ENCODE measurements at places on chromosomes 1 and 21. TPM values are rescaled to one million over a fixed set of nuclear protein-coding genes. Genes with fewer than 3 reads are reported as not detected.

GRCh38 chr1:156052862-156053767 lies 483 bp downstream of the UBQLN4 start:
- DNase-seq = no peak

DNA sequence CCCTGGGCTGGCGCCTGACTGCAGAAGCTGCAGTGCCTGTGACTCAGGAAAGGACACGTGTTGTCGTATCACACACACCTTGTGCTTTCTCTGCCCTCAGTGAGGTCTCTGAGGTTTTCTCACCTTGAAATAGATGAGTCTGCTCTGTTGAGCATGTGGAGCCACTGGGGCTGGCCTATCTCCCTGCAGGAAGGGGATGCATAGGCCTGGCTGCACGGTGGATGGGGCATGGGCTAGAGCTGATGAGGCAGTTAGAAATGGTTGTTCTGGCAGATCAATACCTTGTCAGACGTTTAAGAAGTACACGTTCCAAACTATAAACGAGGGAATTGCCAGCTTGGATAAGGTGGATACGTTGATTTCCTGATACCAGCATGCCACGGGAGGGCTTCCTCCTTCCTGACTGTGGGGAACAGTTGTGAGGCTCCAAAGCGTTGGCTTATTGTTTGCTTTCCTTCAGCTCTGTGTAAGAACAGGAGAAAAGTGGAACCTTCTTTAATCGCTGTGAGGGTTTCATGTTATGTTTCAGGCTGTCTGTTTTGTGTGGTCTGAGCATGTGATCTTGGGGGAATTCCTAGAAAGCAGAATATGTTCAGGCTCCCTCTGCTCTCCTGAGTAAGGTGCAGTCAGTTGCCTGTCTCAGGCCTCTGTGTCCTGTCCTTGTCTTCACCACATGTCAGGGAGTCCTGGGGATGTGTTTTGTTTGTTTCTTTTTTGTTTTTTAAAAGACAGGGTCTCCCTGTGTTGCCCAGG lies 44.8 kb downstream of the PCNT start:
- DNase-seq = no peak

DNA sequence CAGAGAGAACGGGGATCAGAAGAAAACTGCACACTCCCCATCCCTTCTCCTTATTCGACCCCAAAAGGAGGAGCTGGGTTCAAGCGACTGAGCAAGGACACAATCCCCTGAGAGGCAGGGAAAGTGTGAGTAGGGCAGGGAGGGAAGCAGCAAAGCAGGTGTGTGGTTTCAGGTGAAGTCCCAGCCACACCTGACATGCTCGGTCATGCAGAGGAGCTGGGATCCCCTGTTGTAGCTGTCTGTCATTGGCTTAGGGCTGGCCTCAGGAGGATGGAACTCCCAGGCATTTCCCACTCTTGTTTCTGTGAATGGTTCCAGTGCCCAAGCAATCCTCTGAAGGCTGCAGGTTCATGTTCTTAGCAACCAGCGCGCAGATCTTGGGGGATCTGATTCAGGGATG lies 150.7 kb downstream of the DSCAM start:
- no peak for DNase-seq

DNA sequence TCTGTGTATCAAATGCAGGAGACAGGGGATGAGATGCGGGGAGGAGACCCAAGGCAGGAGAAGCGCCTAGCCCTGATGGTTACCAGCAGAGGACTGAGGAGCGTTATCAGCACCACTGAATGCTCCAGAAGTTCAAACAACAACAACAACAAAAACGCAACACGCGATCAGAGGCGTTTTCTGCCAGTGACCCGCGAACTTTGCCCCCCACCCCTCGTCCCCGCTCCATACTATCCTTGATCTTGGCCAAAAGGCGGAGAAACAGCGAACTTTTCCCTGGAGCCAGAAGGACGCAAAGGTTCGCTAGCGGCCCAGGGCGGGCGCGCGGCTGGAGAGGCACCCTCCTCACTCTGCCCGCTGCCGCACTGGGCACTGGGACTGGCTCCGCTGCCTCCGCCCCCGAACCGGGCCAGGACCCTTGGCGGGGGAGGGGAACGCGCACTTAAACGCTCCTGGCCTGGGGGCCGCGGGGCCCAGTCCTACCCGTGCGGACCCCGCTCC lies 699 bp downstream of the ECHDC2 start:
- no peak for DNase-seq

GRCh38 chr21:42939582-42940413 lies 14.4 kb upstream of the ERVH48-1 start:
- DNase-seq = peak; percentile 87

- no peak for DNase-seq
Observed at GRCh38 chr1:76302711-76303339, 228.3 kb downstream of the ST6GALNAC3 start.

DNA sequence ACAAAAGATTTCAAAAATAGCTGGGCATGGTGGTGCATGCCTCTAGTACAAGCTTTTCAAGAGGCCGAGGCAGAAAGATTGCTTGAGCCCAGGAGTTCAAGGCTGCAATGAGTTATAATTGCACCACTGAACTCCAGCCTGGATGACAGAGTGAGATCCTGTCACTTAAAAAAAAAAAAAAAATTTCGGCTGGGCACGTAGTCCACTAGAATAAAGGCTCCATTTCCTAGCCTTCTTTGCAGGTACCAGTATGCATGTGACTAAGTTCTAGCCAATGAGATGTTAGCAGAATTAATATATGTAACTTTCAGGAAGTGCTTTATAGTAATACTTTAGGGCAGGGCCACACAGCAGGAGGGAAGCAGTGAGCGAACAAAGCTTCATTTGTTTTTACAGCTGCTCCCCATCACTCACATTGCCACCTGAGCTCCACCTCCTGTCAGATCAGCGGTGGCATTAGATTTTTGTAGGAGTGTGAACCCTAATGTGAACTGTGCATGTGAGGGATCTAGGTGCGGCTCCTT lies 28.8 kb upstream of the SYDE2 start:
- DNase-seq = no peak

DNA sequence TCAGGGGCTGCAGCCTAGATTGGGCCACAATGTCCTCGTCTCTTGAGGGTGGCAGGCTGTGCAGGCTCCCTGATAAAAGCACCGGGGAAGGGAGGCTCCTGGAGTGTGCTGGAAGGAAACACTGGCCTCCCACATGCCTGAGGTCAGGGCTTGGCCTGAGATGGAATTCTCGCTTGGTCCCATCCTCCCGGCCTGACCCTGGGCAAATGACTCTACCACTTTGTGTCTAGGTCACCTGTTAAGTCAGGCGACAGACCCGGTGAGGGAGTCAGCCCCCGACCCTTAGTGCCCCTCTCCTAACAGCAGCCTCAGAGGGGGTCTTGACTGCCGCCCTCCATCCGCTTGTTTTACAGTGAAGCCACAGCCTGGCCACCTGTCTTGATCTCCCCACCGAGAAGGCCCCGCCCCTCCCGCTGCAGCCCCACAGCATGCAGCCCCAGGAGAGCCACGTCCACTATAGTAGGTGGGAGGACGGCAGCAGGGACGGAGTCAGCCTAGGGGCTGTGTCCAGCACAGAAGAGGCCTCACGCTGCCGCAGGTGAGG lies 2.5 kb downstream of the SMIM1 start:
- no peak for DNase-seq

GRCh38 chr1:65176591-65176990 lies 28.6 kb downstream of the AK4 start:
- no peak for DNase-seq

GRCh38 chr1:26838474-26839338 lies 12.2 kb downstream of the ZDHHC18 start:
- DNase-seq = no peak

DNA sequence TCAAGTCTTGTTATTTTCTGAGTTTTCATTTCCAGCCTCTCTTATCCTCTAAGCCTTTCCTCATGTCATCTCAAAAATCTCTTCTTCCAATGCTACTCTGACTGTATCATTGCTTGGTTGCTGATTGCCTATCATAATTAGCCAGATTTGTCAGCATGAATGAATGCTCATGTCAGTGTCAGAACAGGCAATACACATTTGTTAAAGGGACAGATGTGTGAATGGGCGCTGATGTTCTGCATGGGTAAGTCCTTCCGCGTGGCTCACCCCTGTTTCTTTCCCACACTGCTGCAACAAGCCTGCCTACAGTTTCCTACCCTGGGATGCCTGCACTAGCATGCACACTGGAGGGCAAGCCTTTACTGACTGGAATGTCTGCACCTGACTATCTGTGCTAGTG lies 100.6 kb downstream of the RHOU start:
- DNase-seq = no peak

DNA sequence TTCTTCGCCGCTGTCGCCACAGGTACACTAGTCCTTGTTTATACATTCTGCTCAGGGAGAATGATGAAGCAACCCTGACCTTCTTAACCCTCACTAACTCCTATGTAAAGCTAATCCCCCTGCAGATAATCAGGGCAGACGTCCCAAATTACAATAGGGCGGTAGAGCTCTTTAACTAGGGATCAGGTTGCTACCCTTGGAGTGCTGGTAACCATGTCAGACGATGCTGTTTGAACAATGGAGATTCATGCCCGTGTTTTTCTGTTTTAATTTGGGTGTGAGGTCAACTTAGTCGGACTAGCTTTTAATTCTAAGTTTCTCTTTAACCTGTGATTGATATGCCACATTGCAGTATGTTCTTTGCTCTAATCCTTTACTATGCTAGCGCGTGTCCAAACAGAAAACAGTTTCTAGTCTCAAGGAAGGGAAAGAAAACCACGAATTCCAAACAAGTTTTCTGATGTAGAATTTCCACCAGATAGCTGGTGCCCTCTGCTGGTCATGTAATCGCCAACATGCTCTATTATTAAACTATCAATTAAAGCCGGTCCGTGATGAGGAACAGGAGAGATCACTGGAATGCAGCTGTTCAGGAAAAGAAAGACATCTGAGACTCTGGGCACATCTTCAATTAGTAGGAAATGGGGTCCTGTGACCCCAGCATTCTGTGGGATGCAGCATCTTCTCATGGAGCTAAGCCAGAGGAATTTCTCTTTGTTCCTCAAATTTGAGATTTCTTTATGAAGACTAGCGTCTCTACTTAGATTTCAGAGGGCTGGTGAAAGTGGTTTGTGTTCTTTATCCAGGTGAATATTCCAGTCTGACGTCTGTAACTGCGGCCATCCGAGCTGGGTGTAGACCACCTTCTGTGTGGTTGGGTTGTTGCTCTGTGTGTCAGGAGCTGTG lies 18.3 kb upstream of the VAMP3 start:
- peak; percentile 76 for DNase-seq

GRCh38 chr1:81144240-81144825 lies 656.4 kb upstream of the ADGRL2 start:
- no peak for DNase-seq

- DNase-seq = peak; percentile 32
Observed at GRCh38 chr1:1079408-1080121, 5.5 kb upstream of the RNF223 start.

DNA sequence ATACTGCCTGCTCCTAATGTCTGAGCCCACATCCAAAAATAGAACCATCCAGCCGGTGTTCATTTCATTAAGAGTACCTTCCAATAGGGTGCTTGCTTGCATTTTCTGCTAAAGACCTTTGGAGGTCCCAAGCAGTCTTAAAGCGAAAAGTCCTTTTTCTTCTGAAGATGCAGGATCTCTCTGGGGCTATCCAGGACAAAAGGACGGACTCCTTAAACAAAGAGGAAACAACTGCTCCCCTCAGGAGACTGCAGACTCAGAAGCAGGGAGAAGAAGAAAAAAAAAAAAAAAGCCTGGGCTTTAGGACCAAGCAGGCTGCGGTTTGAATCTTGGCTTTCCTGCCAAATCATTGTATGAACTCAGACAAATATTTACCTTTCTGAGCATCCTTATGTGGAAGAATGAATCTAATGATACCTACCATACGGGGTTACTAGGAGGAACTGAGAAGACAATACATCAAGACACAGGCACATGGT lies 204.0 kb downstream of the PLPP3 start:
- DNase-seq = no peak

DNA sequence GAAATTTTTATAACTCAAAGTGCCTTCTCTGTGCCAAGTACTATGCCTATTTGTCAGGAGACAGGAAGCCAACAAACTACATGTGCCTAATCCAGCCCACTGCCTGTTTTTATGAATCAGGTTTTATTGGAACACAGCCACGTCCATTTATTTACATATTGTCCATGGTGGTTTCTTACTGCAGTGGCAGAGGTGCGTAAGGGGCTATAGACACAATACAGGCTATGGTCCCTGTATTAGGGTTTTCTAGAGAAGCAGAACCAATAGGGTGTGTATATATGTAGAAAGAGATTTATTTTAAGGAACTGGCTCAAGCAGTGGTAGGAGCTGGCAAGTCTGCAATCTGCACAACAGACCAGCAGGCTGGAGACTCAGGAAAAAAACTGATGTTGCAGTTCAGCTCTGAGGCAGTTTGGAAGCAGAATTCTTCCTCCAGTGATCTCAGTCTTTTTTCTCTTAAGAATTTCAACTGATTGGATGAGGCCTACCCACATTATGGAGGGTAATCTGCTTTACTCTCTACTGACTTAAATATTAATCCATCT lies 15.4 kb downstream of the PPIE start:
- no peak for DNase-seq

- DNase-seq = no peak
Observed at GRCh38 chr21:43667191-43667904, 8.0 kb downstream of the RRP1B start.

DNA sequence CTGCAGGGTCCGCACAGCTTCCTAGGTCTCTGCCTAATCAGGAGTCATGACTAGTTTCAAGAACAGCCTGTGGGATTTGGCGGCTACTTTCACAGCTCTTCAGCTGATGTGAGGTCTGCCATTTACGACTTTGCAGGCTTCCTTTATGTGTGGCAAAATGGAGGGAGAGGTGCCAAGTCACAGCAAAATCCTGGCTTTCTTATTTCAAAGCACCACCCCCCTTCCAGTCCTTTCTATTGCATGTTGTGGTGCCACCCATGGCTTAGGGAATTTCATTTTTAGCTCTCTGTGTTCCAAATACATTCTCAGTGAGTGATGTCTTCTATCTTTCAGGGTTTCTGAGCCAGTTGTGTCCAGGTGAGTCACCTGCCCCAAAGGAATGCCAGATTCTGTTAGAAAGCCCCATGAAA lies 75.1 kb upstream of the WLS start:
- DNase-seq = no peak

The ZNF648 gene
- not detected for polyA plus RNA-seq

The MYBPH gene
- polyA plus RNA-seq = not detected

The OPTC gene
- polyA plus RNA-seq = 0.05 TPM

The SNRNP40 gene
- 28.7 TPM for polyA plus RNA-seq

Data from urinary bladder (tissue), 4 donors.